RWPE2 (cell line): ENCODE measurements at places on chromosomes 3 and 15.

- DNase-seq, result no peak
These were observed 324.4 kb upstream of the SGO1 start for GRCh38 chr3:20510396-20510795.

DNA sequence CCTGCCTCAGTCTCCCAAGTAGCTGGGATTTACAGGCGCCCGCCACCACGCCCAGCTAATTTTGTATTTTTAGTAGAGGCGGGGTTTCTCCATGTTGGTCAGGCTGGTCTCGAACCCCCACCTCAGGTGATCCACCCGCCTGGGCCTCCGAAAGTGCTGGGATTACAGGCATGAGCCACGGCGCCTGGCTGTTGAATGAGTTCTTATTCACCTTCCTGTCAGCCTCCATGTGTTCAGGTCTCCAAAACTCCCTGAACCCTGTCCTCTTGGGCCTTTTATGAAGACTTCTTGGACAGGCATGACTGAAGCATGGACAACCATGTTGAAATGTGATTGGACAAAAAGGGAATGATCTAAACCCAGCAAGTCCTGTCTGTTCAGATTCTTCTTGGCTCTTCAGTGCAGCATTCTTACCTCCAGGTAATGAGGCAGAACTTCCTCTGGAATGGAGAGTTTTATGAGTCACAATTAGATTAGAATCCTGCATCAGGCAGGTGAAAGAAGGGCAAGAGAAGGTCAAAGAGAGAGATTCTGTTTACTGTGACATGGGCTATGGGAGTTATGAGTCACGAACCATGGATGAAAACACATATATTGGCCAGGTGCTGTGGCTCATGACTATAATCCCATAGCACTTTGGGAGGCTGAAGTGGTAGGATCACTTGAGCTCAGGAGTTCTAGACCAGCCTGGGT, 23.1 kb upstream of the EIF4A2 start:
- no peak for DNase-seq

- no peak for DNase-seq
These were observed 258.6 kb upstream of the KCNMB2 start for GRCh38 chr3:178277605-178278004.

GRCh38 chr3:71075494-71075893, 508.0 kb downstream of the FOXP1 start:
- DNase-seq, result no peak

DNA sequence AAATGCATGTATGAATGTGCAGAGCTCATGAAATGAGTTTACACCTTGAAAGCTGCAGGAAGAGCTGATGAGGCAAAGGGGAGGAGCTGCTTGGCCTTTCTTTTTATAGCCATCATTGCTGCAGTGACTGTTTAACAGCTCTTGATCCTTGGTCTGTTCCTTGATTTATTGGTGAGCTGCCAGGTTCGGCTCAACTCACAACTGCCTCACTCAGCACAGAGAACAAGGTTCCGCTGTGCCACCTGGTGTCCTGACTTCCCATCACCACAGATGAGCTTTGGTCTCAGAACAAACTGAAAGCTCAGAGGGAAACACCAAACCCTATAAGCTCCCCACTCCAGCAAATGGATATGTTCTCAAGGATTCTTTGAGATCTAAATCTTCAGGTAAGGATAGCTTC, 626.1 kb downstream of the MAGI1 start:
- DNase-seq, result no peak

DNA sequence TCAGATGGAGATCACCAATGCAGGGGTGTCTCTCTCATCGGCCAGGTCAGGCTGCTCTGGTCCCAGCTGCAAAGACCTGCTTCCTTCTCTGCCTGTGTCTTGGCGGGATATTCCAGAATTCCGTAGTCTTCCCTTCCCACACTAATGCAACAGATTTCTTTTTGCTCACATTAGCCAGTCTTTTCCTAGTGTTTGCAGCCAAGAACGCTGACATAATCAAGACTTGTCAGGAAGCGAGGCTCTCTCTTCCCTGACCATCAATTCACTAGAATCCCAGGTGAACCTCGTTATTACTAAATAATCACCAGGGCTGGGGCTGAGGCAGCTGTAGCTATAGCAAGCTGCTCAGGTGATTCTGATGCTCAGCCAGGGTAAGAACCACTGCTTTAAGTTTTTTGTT, 43.2 kb upstream of the ACKR4 start:
- no peak for DNase-seq

GRCh38 chr15:65363306-65363705, 14.5 kb downstream of the IGDCC3 start:
- DNase-seq, result peak; percentile 60

DNA sequence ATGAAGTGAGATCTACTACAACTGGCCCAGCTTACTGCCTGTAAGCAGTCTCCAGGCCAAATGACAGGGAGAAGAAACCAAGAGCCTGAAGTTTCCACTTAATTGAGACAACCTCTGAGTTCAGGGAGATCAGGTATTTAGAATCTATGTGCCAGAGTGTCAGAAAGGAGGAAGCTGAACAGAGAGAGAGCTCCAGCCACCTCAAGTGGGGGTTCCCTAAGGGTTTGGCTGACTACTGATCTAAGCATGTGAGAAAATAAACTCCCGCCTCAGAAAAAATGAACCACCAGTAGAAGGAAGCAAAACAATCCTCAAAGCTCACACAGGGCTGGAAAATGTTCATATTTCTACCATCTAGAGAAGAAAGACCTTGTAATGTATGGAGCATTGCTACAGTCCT, 25.0 kb downstream of the ADAM10 start:
- DNase-seq, result no peak

- no peak for DNase-seq
These were observed 700.1 kb downstream of the NLGN1 start for GRCh38 chr3:174097686-174098085.

- no peak for DNase-seq
These were observed 254.7 kb downstream of the EDEM1 start for GRCh38 chr3:5442106-5442785.

GRCh38 chr15:76994971-76995945, at the start of gene PSTPIP1:
Gene PSTPIP1, plus strand, starts transcription at chr15:76995126. Its CDS starts 448 bp downstream, at chr15:76995574.
- peak; percentile 76 for DNase-seq

DNA sequence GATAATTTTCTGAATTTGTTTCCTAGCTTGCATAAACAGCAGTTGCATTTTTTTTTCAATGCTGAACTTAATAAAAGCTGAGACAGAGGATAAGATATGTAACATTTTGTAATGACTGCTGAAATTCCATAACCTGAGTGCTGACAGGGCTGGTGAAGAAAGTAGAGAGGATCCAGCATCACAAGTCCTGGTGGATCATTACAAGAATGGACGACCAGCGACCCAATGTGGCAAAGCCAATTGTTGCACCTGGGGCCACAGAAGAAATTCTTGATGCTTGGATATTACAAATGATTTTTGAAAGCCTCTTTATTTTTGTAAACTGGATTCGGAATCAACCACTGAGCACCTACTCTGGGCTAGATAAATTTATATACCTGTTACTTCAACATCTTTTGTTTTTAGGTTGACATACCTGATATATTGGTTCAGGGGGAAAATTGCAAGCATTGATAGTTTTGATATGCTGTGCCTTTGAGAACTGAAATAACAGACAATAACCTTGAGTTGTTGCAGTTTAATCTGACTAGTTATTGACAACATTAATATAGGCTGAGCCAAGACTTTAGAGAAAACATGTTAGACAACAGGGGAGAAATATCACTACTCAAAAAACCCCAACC, 3.9 kb upstream of the ACTL6A start:
- no peak for DNase-seq

DNA sequence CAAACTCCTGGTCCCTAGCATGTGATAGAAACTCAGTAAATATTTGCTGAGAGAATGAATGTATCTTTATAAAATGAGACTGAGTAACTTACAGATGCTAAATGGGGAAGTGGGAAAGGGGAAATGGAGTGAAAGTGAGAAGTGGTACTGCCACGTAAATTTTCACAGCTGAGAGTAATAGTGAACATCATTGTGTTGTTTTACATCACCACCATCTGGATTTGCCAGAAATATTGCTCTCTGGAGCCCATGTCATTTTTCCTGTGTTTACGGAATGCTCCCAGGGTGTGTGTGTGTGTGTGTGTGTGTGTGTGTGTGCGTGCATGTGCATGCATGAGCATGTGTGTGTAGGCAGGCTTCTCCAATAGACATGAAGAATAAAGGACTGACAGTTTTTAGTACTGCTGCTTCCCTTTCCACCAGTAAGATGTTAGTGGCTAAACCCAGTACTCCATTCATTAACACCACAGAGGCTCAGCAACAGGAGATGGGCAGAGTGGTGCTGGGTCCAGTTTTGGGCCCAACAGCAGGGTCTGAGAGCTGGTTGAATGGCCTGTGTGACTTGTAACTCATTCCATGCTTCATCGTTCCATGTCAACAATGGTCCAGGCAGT, 57.3 kb downstream of the DIPK2A start:
- no peak for DNase-seq

GRCh38 chr15:25789211-25789610, 73.9 kb downstream of the ATP10A start:
- DNase-seq, result no peak

- no peak for DNase-seq
These were observed 324.6 kb downstream of the MFSD1 start for GRCh38 chr3:159126261-159127020.

GRCh38 chr15:95840004-95840403, 490.5 kb upstream of the NR2F2 start:
- DNase-seq, result no peak

DNA sequence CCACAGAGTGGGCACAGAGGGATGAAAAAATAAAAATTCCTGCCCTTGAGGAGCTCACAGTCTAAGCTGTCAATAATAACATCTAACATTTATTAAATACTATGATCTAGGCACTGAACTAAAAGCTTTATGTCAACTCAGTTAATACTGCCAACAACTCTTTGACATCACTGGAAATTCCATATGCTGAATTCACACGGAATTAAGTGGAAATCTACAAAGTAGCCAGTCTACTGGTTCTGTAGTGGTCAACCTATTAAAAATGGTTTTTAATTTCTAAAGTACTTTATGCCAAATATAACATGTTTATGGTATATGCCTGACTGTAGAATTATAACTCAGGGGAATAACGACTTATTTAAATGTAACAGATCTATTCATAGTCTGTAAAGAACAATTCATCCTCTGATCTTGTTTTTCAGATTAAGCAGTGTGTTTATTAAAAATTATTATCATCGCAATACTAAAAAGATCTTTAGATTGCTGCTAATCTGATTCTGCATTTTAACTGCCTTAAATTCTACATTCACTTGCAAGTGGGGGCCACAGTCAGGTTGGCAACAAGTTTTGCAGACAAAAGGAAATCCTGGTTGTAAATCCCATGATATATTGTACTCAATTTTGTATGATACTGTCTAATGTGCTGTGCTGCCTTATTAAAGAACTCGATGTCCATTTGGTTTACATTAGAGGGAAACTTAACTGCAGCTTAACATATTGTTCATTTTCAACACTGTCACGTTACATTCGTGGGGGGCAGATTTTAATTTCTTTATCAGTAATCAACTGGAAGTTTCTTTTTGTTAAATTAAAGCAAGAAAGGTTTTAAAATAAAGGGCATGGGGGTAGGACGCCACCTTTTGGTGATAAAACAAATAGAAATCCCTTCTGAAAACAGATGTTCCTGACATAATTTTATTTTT, 2.6 kb upstream of the FOXP1 start:
- DNase-seq, result no peak

- DNase-seq, result no peak
These were observed 48.2 kb upstream of the ALDH1A3 start for GRCh38 chr15:100831467-100831866.

DNA sequence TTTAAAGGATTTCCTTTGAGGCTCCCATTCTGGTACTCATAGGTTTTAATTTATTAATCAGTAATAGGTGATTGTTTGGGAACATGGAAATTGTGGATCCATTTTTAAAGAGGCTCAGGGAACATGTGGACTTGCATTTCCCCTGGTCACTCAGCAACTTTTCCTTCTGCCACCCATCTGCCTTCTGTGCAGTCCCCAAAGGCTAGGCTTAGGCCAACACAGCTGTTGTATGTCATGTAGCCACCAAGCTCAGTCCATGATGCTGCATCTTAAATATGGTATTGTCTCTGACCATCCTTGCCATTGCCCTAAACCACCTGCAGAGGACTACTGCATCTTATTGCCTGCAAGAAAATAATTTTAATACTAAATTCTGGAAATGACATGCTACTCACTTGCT, 416.7 kb upstream of the SEMA6D start:
- DNase-seq, result no peak

- DNase-seq, result peak; percentile 85
These were observed 10.0 kb upstream of the MBNL1 start for GRCh38 chr3:152258448-152259393.

DNA sequence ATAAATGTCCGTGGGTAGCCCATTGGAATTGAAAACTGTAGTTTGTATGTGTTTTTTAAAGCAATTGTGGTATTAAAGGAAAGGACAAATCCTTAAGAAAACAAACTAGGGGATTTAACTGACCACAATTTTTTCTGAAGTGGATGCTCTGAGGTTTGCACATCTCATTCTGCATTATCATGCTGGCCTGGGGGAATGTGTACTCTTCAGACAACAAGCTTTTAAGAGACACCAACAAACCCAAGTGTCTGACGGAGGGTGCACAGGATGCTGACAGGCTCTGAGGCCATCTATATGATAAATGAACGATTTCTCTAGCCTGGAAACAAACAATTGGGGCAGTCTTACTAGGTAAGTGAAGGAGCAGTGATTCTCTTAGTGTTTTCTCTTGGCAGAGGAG, 9.1 kb downstream of the LINS1 start:
- no peak for DNase-seq

GRCh38 chr15:39442898-39443297, 138.0 kb upstream of the THBS1 start:
- DNase-seq, result no peak

GRCh38 chr3:52090131-52090932, 34.0 kb upstream of the DUSP7 start:
- DNase-seq, result no peak

DNA sequence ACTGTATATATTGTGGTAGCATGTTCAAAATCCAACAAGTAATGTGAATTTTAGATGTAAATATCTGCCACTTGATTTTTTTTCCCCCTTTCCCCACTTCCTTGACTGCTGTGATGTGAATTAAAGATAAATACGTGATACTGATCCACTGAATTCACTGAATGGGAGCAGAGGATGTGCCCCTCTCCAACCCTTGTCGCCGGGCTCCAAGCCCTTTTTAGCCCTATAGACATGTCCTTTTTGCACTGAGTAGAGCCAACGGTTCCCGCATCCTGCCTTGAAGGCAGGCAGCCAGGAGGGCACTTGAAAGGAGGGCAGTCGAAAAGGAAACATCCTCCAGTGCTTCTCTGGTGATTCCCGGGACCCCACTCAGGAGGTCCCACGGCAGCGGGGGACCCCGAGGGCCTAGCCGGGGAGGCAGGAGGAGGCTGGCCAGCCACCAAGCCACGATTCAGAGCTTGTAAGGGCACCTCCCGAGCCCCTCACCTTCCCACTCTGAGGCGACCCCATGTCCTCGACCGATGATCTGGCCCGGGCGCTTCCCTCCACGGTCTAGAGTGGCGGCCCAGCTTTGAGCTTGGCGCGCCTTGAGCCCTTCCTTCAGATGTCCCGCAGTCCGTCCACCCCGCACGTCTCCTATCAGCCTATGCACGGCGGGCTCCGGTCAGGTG, 901 bp upstream of the MANF start:
- no peak for DNase-seq
